ENCODE measurements at places on chromosomes 12 and 14. TPM values are rescaled to one million over a fixed set of nuclear protein-coding genes. Genes with fewer than 3 reads are reported as not detected.
A peak's percentile ranks its signal among the peaks of the same experiment; 100 is the strongest.

Gene MGST1
- total RNA-seq = 9.7 TPM

DNA sequence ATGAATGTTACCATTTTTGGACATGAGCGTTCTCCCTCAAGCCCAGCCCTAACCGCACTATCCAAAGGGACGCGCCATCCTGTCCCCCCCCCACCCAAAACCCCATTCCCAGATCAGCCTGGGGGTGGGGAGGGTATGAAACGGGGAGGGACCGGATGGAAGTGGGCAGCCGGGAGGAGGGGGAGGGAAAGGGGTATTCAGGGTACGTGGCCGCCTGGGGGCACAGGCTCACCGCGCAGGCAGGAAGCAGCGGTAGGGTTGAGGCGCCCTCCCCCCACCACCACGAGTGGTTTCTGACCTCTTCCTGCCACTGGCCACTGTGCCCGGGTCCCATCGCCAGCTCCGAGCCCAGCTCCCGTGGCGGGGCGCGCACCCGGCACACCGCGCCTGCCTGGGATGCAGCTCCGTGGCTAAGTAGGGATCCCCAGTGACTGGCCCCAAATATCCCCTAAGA is 1.4 kb downstream of the ACTN1 start:
- DNase-seq = peak; percentile 85

Gene GZMB
- total RNA-seq = not detected

GRCh38 chr12:107225635-107226034 is 132.3 kb upstream of the CRY1 start:
- no peak for DNase-seq

Gene ANKRD33
- total RNA-seq = 0.26 TPM

DNA sequence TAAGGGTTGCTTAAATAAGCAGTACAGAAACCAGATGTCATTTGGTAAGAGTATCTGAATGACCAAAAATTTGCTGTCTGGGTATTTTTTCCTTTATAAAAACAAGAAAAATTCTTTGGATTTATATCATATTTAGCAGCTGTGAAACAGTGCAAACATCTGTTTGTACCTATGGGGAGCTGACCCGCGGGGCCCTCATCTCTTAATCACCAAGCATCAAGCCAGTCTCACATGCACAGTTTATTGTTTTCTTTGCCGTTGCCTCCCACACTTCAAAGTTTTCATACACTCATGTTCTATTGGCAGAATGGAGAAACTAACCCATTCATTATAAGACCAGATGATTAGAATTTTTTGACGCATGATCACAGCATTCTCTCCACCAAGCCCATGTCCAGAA is 142.2 kb downstream of the BMP4 start:
- DNase-seq = no peak

DNA sequence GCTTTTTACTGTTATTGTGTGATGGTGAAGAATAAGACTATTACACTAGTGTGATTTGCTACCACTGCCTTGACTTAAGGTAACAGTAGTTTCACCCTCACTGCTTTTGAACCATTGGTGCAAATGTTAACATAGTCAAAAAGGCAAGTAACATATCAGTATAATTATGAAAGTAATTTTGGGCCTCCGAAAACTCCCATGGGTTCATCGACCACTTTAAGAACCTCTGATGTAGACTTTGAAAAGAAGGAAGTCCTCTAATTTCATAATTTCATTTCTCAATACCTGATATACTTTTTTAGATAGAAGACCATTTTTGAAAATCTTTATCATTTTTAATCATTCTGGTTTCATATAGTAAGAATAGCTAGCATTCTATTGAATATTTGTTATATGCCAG is 57.7 kb downstream of the ETNK1 start:
- DNase-seq = no peak

GRCh38 chr12:6031001-6031400 is 85.9 kb upstream of the ANO2 start:
- DNase-seq = no peak

Gene ENDOU
- total RNA-seq = under 0.01 TPM

Data from dermis microvascular lymphatic vessel endothelial cell (primary cell).